ENCODE measurements at places on chromosomes 4 and X.

GRCh38 chr4:8688041-8688907, 95.7 kb downstream of the CPZ start:
- DNase-seq, result no peak

DNA sequence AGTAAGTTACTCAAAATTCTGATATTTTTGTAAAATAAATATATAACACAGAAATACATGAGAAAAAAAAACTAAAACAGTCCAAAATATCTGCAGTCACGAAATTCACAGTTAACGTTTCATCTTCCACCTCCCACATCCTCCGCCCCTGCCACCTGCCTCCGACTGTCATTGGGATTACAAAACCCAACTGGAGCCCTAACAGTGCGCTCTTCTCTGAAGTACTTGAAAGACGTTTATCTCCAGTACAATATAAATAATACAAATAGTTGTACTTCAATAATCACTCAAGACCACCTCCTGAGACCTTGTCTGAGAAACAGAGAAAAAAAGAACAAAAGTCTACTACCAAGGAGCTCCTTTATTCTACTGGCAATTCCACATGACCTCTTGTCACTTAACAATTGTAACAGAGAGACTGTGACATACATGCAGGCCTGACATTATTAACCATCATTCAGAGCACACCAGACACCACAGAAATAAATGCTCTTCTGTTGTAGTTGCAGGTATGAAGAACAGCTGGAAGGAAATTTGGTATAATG, 280.6 kb downstream of the PPP3CA start:
- DNase-seq, result no peak

- DNase-seq, result no peak
These were observed 13.7 kb upstream of the RASGEF1B start for GRCh38 chr4:81485310-81485980.

GRCh38 chr4:139017861-139018260, 2.3 kb downstream of the NOCT start:
- DNase-seq, result no peak

DNA sequence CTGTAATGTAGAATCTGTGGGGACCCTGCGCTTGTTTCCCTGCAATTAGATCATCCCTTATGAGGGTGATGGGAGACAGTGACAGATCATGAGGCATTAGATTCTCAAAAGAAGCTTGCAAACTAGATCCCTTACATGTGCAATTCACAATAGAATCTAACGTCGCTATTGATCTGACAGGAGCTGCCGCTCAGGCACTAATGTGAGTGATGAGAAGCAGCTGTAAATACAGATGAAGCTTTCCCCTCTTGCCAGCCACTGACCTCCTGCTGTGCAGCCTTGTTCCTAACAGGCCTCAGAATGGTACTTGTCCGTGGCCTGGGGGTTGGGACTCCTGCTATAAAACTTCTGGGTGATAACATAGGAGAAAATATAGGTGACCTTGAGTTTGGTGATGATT, 1076.8 kb downstream of the PDHA2 start:
- DNase-seq, result no peak
